SJSA1 (cell line): ENCODE measurements at places on chromosomes 2 and 18. TPM values are rescaled to one million over a fixed set of nuclear protein-coding genes. Genes with fewer than 3 reads are reported as not detected.

G6PC2 gene
- not detected in 2 replicates for total RNA-seq

CETN1 gene
- not detected in 2 replicates for total RNA-seq

- no peak for DNase-seq
Observed at GRCh38 chr2:205527801-205528200, 154.5 kb upstream of the NRP2 start.

DNA sequence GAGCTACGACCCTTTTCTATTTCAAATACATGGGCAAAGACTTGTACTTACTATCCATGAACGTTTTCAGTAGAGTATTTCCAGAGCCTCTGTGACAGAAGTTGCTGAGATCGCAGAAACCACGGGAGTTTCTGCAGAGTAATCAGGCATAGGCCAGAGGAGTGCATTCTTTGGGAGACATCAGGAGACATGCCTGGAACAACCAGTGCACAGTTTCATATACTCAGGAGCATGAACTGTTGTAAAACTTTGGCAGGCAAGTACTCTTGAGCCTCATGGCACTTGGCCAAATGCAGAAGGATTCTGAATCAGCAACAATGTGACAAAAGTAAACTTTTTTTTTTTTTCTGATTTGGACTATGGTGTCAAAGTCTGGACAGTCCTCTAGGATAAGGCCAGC lies 307.1 kb downstream of the GRB14 start:
- DNase-seq: no peak

- no peak for DNase-seq
Observed at GRCh38 chr18:23673725-23674124, 11.0 kb upstream of the ANKRD29 start.
